Aorta (tissue), 5 donors: ENCODE measurements at places on chromosomes 2 and 18. TPM values are rescaled to one million over a fixed set of nuclear protein-coding genes. Genes with fewer than 3 reads are reported as not detected.

DNA sequence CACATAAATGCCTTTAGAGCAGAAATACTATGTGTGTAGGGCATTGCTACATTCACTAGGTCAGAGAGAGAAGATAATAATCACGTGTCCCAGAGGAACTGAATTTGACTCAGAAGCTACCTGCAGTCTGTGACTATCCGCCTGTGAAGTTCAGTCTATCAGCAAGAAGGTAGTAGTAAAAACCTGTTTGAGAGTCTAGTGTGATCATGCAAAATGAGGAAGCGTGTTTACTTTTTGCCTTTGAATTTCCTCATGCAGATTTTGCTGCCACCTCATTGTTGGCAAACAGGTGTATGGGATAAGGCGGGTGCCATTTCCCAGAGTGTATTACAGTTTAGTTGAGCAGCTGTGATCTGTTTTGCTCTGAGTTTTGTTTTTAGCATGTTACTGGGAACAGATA lies 403.9 kb upstream of the FANCL start:
- no peak for DNase-seq

DNA sequence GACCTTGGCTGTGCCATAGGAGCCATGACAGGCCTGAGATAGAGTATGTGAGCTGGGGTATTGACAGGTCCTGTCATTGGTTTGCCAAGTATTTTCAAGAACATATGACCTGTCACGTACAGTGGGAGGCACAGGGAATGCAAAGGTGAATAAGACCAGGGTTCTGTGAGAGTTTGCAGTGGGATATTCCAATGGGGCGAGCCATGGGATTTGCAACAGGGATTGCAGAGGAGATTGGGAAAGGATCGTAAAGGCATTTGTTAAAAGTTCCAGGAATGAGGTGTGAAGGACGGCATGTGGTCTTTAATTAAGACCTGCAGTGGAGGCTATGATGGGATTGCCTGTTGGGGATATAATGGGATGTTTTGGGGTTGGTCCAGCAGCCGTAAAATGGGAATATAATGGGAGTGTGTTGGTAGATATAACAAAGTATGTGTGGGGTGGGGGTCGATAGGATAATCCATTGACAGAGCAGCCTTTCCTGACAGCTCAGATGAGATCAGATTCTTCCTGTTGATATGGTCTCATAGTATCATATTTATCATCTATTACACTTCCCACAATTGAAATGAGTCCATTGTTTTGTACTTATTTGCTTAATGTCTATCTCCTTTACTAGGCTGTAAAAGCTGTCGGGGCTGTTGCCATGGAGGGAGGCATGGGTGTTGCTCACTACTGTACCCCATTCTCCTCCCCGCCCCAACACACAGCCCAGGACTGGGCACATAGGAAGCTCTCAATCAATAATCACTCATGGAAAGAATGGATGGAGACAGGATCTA lies 38.1 kb downstream of the PKDCC start:
- DNase-seq, result no peak

DNA sequence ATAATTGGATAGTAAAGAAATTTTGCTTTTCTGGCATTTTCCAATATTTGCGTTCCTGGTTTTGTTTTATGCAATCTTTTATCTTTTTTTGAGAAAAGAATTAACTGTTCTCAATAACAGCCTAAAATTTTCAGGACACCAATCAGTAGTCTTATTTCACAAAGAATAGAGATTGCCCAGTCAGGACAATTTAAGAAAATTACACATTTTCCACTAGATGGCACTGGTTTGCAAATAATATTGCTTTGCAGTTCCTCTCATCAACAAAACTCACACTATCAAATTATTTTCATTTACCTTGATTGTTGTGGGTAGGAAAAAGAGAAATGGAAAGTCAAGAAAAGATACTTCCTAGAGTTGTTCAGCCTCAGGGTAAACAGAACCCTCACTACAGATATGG lies 2.4 kb upstream of the RBM45 start:
- DNase-seq, result no peak

FOXI3 gene
- not detected for polyA plus RNA-seq

- DNase-seq, result no peak
These were observed 238.8 kb downstream of the TPGS2 start for GRCh38 chr18:36589857-36590543.

GRCh38 chr2:161250864-161251436 lies 57.3 kb upstream of the PSMD14 start:
- DNase-seq, result no peak

- DNase-seq, result no peak
These were observed 64.2 kb upstream of the CAPN13 start for GRCh38 chr2:30871440-30871839.

NPHP1 gene
- polyA plus RNA-seq, result 10.4 TPM

KCNJ3 gene
- polyA plus RNA-seq, result 1.9 TPM

NGEF gene
- 10.1 TPM for polyA plus RNA-seq

DNA sequence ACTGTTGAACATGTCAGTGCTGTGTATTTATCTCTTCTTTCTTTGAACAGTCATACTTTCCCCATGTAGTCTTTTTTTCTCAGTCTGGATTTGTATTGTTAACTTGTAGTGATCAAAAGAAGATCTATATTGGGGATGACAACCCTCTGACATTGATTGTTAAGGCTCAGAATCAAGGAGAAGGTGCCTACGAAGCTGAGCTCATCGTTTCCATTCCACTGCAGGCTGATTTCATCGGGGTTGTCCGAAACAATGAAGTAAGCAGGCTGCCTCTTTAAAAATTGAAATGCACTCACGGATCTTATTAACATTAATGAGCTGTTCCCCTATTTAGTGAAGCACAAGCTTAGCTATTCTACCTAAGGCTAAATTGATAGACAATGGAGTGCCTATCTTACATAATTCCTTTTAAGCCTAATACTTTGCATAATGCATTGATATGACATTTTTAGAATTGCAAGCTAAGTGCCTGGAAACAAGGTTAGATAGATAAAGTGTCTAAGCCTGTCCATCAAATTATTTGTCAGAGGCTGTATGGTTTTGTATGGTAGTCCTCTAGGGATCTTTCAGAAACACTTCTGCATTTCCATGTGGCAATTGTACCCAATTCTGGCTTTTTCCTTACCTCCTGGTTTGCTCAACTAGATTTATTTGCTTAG lies 29.3 kb upstream of the FAM171B start:
- no peak for DNase-seq

GRCh38 chr2:197851451-197851850 lies 47.1 kb downstream of the PLCL1 start:
- DNase-seq, result no peak

IL18R1 gene
- 1.6 TPM for polyA plus RNA-seq

PDE11A gene
- polyA plus RNA-seq, result 0.38 TPM

DYSF gene
- polyA plus RNA-seq, result 3.1 TPM

DNA sequence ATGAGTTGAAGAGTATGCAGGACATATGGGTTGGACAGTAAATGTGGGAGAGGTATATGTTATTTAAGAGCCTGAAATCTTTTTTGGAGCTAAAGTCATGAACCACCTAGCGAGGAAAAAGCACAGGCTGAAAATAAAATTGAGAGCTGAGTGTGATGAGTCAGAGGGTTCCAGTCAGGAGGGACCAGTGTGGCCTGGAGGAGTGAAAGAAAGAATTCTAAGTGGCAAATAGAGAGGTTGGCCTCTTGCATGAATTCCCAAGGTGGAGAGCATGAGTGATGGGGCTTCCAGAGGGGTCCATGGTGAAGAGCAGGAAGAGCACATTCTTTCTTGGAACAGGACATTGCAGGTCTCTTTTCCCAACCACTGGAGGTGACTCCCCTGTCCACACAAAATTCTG lies 282.6 kb downstream of the TDRD15 start:
- no peak for DNase-seq

POTEJ gene
- polyA plus RNA-seq, result not detected

DNA sequence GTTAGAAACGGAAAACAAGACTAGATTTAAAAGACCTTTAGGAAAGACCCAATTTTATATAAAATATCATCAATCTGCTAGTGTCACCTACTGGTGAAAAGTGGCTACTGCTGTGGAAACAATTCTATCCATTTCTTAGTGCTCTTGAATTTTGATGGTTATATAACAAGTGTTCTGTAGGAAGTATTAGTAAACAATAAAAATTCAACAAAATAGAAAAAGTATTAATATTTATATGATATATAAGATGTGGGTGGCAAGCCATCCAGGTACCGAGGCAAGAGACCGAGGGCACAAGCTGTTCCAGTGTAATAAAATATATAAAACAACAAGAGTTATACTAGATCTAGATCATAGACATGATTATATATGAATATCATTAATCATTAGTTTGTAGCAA lies 6.2 kb upstream of the TMEM87B start:
- no peak for DNase-seq

DNA sequence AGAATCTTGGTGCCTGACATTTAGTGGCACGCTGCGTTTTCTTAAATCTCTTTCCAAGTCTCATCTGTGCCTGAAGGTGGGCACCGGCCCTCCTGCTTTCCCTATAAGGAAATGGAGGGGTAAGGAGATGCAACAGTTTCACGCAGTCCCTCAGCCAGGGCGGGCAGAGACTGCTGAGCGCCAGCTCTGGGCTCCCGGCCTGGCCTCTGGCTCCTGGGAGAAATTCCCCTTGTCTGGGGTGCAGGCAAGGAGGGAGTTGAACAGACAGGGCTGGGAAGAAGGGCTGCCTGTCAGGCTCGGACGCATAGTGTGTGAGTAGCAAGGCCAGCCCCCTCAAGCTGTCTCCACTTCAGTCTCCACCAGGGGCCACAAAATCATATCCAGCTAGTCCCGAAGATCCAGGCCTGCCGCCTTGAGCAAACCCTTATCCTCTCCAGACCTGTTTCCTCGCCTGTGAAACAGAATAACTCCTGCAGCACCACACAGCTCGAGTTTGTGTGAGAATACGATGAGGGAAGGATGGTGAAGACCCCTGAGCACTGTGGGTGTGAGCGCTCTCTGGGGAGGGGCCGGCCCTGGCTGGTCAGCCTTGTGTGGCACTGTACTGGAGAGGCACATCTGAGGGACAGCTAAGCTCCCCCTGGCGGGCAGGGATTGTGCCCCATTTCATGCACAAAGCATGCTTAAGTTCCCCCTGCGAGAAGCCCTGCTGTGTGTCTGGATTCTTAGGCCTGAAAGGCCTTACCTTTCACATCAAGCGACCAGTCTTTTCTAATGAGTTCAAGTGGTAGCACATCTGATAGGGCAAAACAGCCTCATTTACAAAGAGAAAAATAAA lies 33.8 kb downstream of the SDC1 start:
- DNase-seq, result no peak

RAPH1 gene
- 6.4 TPM for polyA plus RNA-seq

- no peak for DNase-seq
These were observed 22.7 kb upstream of the KCNG3 start for GRCh38 chr2:42516418-42516901.

PAIP2B gene
- polyA plus RNA-seq, result 1.3 TPM

C2orf72 gene
- polyA plus RNA-seq, result 2.4 TPM

CFAP53 gene
- polyA plus RNA-seq, result 0.61 TPM

- DNase-seq, result no peak
These were observed 123.3 kb downstream of the SETBP1 start for GRCh38 chr18:44804033-44804432.

DNA sequence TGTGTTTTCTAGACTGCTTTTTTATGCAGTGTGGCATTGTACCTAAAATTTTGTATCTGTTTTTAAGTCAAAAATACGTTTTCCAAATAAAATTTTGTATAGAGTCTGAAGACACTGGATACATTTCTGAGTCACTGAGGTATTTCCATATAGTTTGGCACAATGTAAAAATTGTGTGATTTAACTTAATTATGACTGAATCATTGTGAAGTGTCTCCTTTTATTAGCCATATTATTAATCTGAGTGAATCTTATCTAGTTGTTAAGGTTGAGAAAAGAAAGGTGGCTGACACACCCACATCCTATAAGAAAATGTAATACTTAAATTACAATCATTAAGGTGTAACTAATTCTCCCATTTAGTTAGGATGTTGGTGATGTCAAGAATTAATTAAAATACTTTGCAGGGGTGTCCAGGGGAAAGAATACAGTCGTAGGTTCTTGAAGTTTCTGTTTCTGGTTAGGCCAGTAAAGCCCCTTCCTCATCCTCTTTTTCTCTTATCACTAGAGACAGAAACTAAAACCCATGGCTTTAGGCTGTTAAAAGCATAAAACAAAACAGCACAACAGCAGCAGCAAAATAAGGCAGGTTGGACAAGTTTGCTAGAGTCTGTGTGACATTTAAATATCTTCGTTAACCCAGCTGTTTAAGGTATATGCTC lies 71.6 kb downstream of the UBE2E3 start:
- no peak for DNase-seq

DNA sequence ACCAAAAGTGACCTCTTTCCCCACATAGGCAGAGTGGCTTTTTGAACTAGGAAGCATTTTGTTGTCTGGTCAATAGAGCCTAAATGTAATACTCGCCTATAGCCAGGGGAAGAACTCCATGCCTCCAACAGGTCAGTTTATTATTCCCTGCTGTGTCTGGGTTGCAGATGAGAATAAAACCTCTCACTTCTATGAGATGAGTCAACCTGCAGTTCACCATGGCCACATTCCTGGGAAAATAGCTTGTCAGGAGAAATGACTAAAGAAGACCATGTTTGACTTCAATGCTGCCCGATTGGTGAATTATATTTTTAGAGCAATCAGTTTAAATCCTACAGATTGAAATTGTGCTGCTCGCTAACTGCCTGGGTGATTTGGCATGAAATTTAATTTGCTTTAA lies 46.7 kb upstream of the LRRTM1 start:
- no peak for DNase-seq

POTEF gene
- polyA plus RNA-seq, result not detected

DNA sequence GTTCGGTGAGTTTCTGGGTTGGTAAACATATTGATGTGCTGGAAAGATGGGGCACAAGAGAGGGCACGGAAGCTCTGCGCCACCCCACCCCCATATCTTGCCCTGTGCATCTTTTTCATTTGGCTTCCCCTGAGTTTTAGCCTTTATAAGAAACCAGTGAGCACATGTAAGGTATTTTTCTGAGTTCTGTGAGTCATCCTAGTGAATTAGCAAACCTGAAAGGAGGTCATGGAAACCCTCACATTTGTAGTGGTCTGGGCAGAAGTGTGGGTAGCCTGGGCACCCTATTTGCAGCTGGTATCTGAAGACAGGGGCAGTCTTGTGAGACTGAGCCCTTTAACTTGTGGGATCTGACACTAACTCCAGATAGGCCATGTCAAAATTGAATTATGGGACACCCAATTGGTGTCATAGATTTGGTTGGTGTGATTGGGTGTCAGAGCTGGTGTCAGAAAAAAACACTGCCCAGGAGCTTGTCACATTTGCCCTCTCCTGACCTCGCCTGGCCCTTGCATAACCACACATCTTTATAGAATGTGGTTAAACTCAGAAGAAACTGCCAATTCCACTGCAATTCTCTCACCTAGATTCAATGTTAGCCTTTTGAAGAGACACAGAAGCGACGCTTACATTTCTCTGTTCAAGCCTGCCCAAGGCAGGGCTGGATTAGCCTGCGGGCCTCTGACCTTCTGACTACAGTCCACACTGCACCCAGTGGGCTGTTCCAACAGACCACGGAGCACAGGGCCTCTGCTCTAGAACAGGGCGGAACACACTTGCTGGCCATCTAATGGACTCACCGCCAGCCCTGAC lies 12.0 kb upstream of the GALM start:
- no peak for DNase-seq

DNA sequence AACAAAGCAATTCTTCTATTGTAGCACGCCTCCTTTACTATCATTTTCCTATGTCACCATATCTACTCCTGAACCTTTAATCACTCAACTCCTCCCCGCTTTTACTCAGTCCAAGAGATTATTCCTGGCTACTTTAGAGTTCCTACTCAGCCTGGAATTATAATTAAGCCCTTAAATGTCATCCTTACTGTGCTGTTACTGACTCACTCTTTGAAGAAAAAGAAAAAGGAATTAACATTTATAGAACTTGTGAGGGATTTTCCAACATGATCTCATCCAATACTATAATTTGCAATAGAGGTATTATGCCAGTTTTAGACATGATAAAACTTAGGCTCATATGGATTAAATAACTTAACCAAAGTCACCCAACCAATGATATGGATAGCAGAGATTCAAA lies 61.7 kb downstream of the CCDC88A start:
- no peak for DNase-seq
